SK-N-SH treated with all-trans-retinoic acid at 6 μM for 48 hours (cell line): ENCODE measurements at places on chromosomes 3 and 15.

DNA sequence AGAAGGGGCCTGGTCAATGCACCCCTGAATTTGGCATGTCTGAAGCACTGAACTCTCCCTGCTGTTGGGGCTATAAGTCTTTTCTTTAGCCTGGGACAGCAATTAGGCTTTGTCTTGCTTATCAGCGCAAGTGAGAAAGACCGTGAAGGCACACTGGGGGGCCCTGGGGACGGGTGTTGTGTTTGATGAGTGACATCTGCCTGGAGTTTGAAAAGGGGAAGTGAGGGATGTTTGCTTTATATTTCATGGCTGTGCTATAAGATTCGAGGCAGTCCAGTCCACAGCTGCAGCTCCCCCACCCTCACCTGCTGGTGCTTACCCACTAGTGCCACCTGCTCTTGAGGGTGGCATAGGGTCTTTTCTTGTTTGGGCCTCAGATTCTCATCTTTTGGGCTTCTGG is 44.8 kb downstream of the CEMIP start:
- ATAC-seq: no peak

DNA sequence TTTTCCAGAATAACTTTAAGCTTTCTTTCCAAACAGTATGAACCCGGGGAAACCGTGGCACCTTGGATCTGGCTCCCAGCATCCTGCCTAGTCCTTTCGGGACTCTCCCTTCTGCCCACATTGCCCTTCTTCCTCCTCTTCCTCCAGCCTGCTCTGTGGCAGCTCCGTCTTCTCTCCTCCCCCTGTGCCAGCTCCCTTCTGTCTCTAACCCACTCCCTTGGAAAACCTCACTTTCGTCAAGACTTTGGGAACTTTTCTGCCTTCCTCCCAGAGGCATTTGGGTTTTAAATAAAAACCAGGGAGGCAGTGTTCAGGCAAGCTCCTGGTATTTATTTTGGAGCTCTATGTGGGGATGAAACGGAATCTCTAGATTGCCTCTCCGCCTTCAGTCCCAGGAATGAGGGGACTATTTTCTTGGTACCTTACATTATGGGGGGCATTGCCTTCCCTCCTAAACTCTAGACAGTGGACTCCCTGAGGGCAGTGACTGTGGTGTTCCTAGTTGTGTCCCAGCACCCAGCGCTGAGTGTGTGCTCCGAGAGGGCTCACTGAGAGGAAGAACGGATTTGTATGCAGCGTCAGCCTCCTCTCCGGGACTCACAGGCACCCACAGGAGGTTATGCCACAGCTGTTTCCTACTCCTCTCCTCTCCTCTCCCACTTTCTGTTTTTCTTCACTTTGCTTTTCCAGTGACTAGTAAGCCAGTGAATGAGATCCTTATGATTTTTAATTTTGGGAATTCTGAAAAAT is 105.4 kb upstream of the MRPS22 start:
- ATAC-seq: no peak

GRCh38 chr3:132730891-132731580 is 8.8 kb upstream of the NPHP3 start:
- peak; percentile 97 for ATAC-seq

DNA sequence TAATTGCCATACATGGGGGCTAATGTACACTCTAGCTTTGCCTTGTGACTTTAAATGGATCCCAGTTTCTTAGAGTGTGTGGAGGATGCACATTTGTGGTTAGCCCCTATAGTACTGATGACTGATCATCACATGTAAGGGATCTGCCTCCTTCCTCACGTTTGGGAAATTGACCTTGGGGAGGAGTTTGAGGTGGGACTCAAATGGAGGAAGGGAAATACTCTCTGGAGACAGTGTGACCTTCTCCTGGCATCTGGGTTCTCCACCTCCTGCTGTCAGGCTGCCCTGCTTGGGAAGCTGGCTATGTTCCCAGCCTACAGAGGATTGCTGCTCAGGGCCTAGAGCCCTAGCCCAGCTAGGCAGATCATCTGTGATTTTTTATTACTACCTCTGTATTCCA is 48.7 kb downstream of the PPM1L start:
- peak; percentile 36; the same call in 1 of the 3 replicates for ATAC-seq

DNA sequence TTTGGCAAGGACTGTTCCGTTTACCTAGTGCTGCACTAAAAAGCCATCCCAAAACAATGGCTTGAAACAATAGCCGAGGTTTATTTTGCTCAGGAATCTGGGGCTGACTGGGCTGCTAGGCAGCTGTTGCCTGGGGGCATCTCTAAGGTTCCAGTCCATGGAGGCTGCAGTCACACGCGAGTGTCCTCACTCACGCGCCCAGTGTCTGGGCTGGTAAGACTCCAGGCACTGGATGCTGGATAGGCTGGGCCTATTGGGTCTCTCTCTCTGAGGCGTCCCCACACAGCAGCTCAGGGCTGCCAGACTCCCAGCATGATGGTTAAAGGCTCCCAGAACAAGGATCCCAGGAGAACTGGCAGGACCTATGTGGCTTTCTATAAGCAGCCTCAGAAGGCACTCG is 34.2 kb downstream of the ALS2CL start:
- ATAC-seq: no peak

DNA sequence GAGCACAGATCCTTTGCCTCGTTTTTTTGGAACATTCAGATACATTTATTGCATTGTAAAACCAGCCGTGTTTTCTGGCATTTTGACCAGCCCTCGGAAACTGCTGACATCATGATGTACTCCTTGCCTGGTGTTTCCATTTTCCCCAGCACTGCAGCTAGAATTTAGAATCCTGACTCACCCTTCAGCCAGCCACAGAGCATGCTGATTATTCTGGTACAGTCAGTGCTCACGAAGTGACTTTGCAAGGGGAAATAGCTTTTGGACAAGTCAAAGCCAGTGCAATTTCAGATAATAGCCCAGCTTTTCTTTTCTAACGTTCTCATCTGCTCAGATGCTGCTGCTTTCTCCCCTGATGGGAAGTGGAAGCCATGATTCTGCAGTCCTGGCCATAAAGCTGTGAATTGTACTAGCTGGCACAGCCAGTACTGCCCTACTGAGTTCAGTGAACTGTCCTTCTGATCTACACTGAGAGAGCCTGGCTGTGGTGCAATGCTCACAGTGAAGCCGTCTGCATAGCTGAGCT is 12.1 kb upstream of the CNBP start:
- ATAC-seq: peak; percentile 99

GRCh38 chr3:194079702-194080172 is 56.2 kb upstream of the HES1 start:
- no peak for ATAC-seq

- ATAC-seq: no peak
These were observed 60.0 kb downstream of the FLNB start for GRCh38 chr3:58068122-58068809.

GRCh38 chr3:50571486-50571885 is 2.2 kb downstream of the HEMK1 start:
- ATAC-seq: no peak

DNA sequence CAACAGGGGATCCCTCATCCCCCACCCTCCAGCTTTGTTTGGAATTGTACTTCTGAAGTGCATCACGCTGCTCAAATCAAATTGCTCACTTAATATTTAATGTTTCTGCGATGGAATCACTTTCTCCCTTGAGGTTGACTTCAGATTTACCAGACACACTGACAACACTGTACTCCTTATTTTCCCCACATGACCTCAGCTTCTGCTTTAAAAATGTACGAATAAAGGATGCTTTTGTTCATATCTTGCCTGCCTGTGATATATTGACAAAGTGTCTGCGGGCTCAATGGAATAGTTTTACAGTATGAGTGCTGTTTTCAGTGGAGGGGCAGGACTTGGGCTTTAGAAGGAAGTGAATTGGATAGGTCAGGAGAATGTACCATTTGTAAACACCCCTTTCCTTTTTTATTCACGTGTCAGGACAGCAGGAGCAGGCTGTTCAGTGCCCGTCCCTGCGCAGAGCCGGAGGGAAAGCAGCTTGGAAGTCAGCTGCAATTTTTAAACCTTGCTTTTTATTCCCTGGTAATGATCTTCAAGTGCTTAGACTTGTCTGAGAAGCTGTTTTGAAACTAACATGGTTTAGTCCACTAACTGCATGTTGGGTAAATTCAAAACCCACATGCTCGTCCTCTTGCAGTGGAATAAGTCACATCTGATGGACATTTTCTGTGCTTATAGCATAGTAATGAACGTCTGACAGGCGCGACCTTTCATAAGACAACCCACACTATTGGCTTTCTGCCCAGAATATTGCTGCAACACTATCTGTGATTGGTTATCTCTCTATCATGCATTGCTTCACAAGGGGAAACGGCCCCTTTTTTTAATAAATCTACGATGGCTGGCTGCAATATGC is 29.9 kb downstream of the MBNL1 start:
- peak; percentile 76 for ATAC-seq

- peak; percentile 45; the same call in 1 of the 3 replicates for ATAC-seq
These were observed 298.4 kb downstream of the SATB1 start for GRCh38 chr3:18126772-18127171.

DNA sequence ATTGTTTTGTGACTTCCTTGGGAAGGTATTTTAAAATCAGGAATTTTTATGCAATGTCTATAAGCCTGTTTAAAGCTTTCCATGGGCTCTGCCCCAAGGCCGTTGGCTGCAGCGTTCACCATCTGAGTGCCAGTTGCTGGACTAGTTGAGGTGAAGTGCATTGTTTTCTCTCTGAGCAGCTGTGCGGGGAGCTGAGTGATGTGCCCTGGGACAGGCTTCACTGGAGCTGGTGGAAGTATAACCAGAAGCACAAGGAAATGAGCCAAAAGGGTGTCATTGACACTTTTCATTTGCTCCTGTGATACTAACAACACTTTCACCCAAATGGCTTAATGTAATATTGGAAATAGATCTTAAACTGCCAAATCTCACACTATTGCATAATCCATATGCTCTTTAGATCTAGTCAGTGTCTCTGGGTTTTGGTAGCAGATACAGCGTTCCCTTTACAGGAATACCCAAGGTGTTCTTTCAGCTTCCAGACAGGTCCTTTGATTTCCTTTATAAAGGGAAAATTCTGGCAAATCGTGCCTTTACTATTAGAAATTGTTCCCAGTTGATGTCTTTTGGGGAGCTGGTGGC is 29.2 kb downstream of the APH1B start:
- ATAC-seq: no peak

DNA sequence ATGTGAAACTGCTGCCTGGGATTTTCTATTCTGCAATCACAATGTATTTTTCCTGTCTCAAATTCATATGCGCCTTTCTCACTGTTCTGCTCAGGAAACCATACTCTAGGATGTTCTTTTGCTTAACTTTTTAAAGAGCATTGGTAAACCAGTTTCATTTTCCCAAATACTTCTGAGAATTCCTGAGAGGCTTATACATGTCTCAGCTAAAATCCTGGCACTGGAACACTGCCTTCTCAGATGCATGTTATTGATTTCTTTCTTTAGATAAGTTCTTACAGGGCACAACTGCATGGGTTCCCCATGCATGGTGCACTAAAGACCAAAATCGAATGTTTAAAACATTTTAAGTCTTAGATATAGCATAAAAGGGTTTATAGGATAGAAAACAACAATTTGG is 178.3 kb upstream of the PLSCR5 start:
- ATAC-seq: no peak

DNA sequence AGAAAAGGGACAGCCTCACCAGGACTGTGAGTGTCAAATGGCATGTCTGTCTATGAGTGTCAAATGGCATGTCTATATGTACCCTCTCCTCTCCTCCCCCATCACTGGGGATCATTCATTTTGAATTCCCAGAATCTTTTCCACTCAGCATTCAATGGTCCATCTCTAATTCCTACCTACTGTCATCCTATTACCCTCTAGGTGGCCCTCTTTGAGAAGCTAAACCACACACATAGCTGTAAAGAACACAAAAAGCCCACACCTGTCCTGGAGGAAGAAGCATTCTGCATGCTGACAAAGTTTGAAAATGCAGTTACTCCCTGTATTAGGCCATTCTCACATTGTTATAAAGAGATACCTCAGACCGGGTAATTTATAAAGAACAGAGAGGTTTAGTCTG is 46.2 kb upstream of the PYDC2 start:
- no peak for ATAC-seq

DNA sequence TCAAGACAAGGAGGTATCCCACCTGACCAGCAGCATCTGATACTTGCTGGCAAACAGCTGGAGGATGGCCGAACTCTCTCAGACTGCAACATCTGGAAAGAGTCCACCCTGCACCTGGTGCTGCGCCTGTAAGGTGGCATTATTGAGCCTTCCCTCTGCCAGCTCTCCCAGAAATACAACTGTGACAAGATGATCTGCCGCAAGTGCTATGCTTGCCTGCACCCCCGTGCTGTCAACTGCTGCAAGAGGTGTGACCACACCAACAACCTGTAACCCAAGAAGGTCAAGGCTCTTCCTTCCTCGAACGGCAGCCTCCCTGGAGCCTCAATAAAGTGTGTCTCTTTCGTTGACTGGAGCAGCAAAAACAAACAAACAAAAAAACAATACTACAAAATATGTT is 2.2 kb upstream of the SLC4A7 start:
- no peak for ATAC-seq

- ATAC-seq: peak; percentile 42
These were observed 830 bp downstream of the MAP2K5 start for GRCh38 chr15:67543348-67543718.

DNA sequence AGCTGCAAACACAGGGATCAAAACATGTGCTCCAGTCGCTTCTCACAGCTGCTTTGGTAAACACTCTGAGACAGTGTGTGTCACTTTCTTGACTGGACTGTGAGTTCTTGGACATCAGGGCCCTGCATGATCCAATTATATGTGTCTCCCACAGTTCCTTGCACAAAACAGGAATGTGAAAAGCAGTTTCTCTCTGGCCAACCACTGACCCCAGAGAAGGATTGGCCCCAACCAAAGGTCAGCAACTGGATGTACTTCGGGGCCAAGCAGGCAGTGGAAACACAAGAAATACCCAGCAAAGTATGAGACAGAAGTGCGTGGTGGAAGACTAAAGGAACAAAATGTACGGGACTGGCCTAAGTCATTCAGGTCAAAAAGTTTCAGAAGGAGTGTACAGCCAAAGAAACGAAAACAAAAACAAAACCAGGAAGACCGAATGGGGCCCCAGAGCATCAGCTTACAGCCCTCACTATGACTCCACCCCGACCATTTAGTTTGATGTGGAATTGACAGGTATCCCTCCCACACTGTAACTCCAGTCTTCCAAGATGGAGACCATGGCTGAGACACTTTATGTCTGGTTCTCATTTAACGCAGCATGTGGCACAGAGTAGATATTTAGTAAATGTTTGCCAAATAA is 76.7 kb upstream of the LPP start:
- no peak for ATAC-seq

DNA sequence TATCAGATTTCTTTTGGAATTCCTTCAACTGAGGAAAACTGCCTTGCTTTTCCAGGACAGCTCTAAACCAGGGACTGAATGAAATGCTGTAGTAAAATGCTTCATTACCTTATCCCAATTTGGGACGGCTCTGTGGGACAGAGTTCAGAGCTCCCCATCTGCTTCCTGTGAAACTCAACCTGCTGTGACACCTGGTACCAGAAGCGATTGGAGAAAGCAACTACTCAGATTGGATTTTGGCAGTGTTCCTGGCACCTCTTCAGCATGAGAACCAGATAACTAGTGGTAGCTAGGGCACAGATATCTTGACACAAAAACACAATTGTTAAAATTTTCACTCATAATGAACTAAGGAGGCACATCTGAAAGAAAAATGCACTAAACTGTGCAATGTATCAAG is 539.1 kb downstream of the SI start:
- no peak for ATAC-seq

- ATAC-seq: peak; percentile 19; the same call in 1 of the 3 replicates
These were observed 29.2 kb downstream of the XXYLT1 start for GRCh38 chr3:195241592-195242355.

GRCh38 chr3:94304954-94305353 is 242.1 kb downstream of the NSUN3 start:
- ATAC-seq: no peak
